ENCODE measurements at places on chromosomes 12 and 14.

DNA sequence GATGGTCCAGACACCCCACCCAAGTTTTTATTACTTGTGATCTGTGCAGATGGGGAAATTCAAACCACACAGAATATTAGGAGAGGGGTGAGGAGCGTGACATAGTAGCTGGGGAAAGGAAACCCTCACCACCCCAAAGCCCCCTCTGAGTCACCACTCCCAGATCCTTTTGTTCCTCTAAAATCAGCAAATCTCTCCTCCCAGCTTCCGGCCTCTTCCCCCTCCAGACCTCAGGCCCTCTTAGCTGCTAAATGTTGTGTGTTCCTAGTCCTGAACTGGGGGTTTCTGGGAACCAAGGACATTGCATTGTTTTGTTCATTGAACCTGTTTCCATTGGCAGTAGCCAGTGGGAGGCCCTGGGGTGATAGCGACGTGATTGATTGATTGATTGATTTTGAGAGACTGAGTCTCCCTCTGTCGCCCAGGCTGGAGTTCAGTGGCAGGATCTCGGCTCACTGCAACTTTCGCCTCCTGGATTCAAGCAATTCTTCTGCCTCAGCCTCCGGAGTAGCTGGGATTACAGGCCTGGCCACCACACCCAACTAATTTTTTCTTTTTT, 5.9 kb upstream of the ORAI1 start:
- no peak for DNase-seq

DNA sequence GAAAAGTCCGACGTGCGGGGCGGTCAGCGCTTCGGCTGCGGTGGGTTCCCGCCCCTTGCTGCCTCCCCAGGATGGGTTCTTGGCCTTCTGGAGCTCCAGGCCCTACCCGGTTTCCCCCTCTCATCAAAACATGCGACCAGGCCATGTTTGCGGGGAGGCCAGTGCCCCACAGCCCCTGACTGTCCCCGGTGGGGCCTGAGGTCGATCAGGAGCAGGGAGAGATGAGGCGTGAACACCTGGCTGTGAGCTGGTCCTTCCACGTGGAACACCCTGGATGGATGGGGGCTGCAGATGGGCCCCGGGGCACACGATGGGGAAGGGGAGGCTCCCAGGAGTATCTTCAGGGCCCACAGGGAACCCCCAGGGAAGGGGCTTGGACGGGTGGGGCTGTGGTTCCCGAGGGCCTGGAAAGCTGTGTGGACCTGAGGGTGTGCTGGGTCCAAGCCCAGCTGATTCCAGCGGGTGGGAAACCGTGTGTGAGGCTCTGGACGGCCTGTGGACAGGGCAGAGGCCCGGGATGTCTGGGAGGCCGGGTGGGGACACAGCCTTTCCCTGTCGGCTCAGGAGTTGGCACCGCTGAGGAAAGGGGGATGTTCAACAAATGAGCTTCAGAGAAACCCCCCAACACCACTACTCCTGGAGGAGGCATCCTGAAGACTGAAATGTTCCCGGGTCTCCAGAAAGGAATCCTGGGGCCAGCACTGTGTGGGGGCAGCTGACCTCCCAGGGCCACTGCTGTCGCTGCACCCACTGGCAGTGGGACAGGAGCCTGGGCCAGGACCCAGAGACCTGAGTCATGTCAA, 187.0 kb upstream of the C14orf180 start:
- no peak for DNase-seq

DNA sequence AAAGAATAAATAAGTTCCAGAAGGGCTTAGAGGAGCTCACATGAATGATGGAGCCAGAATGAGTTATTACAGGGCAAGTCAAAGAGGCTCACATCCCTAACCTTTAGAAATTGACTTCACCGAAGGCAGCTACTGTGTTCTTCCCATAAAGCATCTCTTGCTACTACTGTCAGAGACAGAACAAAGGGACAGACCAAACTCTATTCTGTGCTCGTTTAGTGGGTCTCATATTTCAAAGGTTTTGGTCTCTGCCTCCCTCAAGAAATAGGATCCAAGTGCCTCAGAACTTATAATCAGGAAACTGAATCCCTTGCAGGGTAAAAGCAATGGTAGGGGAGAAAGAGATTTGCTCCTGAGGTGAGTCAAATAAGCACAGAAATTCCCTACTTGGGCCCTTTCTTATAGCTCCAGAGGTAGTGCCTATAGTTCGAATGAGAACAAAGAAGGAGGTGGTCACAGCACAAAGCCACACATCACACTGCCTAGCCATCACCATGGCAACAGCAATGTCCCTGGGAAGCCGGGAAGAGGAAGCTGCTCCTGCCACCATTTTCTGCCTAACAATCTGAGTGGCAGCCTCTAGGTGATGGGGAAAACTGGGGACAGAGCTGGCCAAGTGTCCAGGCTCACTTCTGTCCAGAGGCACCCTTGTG, 294.9 kb downstream of the FOXN3 start:
- DNase-seq, result no peak

GRCh38 chr14:61193476-61193875, 87.7 kb downstream of the TMEM30B start:
- DNase-seq, result no peak

DNA sequence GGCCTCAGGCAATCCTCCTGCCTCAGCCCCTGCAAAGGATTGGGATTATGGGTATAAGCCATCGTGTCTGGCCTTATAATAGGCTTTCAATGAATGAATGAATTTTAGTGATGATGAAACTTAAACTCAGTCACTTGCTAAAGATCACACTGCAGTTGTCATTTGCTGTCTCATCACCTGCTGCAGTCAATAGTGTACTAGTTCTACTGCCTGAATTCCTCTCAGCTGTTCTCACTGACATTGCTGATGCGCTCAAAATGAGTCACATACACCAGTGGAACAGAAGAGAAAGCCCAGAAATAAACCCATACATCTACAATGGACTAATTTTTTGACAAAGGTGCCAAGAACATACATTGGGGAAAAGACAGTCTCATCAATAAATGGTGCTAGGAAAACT, 5.6 kb upstream of the SYNJ2BP start:
- no peak for DNase-seq

GRCh38 chr14:64500088-64500487, 3.5 kb downstream of the ZBTB25 start:
- DNase-seq, result no peak

GRCh38 chr12:14999695-15000365, 27.0 kb downstream of the PDE6H start:
- no peak for DNase-seq

DNA sequence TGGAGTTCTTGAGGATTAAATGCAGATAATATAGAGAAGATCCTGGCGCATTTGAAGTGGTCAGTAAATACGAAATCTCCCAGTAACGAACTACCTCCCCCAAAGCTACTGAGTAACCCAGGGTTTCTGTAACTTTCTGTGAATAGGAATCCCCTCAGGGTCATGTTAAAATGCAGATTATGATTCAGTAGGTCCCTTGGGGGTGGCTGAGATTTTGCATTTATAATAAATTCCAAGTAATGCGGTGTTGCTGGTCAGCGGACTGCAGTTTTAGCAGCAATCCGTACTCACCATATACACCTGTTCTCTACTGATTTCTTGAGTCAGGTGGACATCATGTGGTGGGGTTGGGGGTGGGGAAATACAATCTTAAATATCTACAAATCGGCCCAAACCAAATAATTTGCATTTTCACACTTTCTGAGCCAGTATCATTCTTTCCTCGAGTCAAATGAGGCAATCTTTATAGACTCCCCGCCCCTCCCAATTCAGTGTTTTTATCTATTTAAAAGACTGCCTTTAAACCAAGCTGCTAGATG, 868 bp downstream of the SPATA7 start:
- no peak for DNase-seq

DNA sequence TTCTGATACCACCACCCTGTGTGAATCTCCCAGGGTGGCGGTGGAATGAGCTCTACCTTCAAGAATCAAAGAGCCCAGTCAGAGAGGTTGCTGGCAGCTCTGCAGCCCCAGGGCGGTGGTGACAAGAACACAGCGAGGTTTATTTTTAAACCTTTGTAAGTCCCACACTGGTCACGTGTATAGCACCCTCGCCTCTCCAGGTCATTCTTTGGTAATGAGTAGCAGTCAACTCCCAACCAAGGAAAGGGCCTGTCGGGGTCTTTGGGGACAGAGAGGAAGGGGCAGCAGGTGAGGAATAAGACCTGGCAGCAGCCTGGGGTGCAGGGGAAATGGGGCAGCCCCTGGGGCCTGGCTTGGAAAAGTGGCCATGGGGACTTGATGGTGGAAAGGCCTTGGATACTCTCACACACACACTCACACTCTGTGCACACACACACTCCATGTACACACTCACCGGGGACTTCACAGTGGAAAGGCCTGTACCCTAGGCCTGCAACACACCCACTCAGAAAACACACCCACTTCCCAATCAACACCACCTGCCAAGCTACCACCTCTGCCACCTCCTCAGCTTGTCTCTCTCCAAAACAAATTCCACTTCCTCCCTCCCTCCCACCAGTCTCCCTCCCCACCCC, 178.6 kb downstream of the DPF3 start:
- DNase-seq, result no peak

DNA sequence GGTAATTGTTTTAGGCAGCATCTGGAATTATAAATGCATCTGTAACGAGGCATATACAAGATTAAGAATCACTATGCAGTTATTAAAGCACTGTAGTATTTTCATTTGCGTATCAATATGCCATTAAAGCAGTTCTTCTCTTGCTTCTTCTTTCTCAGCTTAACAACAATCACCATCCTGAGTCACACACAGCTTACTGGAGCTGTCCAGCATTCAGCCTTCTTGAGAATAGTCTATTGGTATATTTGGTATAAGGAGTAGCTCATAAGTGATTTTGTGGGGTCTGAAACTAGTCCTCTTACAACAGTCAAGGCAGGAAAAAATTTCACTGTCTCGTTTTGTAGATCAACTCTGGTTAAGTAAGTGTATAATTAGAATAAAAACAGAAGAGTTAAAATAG, 523.0 kb upstream of the FOXG1 start:
- DNase-seq, result no peak

DNA sequence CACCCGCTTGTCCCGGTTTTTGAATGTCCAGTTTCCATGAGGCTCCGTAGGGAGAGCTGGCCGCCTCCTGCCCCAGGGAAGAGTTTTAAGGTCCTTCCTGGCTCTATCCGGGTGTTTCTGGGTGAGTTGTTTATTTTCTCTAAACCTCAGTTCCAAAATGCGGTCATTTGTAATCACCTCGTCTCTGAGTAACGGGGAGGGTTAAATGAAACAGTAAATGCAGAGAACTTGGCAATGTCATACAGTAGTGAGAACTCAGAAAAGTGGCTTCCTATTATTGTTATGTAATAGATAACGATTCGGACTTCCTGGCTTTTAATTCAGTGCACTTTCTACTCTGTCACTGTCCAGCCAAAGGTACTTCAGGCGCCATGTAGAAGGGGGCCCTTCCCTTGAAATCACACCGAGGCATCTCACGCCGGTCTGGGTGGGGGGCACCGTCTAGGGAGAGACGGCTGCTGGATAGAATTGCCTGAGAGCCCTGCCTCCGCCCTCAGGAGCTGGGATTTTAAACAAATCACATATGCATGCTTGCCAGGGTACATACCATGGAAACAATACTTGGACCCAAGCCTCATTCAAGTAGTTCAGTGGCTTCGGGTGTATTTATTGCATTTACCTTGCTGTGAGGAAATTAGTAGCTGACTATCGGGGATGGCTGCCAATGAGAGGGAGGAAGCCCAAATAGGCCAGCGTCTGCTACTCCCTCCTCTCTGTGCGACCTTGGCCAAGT, 26.4 kb downstream of the NOS1 start:
- no peak for DNase-seq

- no peak for DNase-seq
Measured at GRCh38 chr12:130715150-130715997, 725 bp downstream of the RIMBP2 start.

DNA sequence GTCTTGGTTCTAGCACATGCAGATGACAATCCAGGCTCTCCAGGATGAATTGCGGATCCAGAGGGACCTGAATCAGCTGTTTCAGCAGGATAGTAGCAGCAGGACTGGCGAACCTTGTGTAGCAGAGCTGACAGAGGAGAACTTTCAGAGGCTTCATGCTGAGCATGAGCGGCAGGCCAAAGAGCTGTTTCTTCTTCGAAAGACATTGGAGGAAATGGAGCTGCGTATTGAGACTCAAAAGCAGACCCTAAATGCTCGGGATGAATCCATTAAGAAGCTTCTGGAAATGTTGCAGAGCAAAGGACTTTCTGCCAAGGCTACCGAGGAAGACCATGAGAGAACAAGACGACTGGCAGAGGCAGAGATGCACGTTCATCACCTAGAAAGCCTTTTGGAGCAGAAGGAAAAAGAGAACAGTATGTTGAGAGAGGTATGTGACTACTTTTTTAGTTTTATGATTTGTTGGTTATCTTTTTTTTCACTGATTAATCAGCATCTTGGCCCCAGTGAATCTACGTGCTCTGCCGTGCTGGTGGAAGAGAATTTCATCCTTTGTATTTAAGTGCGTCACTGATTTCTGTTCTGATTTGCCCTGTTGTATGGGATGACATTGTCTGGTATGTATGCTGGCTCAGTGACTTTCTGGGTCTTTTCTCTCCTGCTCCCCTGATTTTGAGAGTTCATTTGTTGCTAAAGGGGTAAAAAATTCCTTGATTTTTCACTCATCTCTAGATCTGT, 92.3 kb downstream of the ERC1 start:
- DNase-seq, result no peak

- no peak for DNase-seq
Measured at GRCh38 chr12:11209113-11209512, 22.4 kb upstream of the TAS2R42 start.

DNA sequence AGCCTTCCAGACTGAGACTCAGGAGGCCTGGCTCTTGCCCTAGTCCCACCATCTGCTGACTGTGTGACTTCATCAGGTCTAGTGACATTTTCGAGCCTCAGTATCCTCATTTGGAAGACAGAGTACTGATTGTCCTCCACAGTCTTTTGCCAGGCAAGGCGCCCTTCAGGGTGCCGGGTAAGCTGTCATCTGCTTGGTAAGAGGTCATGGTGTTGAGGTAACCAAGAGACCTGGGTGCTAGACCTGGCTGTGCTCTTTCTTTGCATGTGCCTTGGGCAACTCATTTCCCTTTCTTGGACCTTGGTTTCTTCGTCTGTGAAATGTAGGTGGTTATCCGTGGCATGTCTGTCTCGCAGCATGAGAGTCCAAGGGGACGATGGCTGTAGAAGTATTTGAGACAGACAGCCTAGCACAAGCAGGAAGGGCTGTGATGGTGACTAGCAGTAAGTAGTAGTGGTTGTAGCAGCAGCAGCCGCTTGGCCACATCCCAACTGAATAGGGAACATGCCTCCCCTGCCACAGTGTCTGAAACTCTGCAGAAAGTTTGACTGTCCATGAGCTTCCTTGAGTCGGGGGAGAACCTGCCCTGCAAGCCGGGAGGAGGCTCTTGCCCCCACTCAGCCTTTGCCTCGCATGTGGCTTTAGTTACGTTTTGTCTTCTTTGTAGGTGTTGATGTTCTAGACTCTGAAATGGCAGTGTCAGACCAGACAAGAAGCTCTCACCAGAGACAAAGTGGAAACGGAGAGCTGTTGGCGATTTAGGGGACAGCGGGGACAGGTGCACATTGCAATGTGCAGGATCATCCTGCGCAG, 40.3 kb downstream of the EVL start:
- no peak for DNase-seq
